ENCODE measurements at places on chromosomes 7 and 10.

DNA sequence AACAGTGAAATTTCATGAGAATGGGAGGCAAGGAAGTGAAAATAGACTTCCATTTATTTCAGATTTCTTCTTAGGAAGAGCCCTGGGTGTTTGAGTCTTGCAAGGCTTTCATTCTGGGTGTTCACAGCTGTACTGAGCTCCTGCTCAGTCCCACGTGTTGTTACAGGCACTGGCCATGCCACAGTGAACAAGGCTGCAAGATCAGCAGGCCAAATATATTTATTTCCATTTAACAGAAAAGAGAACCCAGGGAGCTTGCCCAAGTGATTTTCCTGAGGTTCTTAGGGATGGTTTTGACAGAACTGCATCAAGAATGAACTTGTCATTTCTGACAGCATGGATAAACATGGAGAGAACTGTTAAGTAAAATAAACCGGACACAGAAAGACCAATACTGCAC lies 54.5 kb upstream of the CD36 start:
- no peak for DNase-seq

DNA sequence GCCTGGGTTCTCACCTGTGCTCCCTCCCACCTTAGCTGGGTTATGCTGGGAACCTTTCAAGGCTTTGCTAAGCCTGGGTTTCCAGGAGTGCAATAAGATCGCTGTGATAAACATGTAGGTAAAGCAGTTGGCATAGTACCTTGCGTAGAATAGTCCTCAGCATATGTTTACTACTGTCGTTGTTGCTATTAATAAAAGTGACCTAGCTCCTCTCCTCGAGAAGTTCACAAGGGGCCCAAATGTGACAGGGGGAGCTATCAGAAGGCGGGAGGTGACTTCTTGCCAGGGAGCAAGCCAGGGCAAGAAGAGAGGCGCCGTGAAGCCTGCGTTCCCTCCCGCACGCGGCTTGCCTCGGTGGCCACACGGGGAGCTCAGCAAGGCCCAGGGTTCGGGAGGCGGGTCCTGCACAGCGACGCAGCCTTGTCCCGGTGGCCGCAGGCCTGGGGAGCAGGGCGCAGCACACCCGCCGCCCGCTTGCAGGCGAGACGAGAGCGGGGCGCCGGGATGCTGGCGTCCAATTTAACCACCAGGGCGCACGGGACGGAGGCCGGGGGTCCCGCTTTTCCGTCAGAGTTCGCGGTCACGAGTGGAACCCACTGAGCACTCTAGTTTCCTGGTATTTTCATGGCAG lies 106.2 kb downstream of the SNX10 start:
- DNase-seq = no peak

DNA sequence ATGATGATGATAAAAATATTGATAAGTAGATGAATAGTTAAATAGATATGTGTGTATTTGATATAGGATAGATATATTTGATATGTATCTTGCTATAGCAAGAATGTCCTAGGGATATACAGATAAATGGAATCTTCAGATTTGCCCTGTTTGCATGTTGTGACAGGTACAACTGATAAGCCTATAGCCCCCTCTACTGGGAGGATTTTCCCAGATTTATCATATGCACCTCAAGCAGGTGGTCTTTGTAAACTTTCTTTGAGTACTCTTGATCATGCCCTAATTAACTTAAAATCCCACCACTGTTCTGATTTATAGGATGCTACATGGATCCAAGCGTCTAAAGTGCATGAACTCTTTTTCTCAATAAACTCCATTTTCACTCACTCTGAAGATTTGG lies 1050.7 kb downstream of the SORCS3 start:
- no peak for DNase-seq

GRCh38 chr7:152335900-152336571 lies 99.8 kb downstream of the KMT2C start:
- DNase-seq = no peak

DNA sequence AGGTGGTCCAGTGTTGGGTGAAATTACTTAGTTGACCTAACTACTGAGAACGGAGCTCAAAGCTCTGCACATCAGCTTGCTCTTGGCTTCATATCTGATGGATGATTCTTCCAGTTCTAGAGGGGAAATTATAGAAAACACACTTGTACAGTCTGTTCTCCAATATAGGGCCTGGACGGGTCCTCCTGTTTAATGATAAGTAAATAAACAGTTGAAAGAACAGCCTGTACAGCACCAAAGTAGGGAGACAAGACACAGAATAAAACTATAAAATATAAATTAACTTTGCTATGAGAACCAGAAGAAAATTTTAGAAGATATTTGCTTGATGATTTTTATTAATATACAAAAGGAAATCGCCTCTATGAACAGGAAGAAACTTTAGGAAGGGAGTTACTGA lies 271.7 kb downstream of the STK31 start:
- DNase-seq = no peak

- DNase-seq = no peak
Observed at GRCh38 chr10:123958241-123958640, 66.6 kb upstream of the CPXM2 start.

GRCh38 chr10:30098629-30099028 lies 39.2 kb upstream of the JCAD start:
- DNase-seq = no peak

DNA sequence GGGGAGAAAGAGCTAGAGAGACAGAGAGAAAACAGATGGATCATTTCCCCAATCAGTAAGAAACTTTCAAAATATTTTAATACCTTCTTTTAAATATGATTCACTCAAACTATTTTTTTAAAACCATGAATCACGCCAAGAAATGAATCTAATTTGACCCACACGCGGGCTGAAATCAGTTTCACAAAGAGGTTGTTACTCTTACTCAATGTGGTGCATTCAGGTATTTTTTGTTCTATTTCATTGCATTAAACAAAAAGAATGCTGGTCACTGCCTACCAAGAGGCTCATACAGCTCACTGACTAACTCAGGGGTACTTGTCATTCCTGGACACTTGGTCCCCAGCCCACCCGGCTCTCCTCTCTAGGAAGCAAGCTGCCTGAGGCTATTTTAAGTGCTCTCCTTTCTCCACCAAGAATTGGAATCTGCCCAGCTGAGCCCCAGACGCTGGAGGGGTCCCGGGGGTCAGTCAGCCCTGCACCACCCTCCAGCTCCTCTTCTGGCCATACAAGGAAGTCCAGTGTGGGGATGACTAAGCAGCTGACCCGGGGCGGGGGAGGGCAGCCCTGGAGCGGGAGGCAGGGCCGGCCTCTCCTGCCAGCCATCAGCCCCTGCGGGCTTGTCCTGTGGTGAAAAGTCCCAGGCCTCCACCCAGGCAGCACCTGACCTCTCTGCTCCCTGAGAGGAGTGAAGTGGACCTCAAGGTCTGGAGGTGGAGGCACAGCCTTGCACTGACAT lies 21.7 kb upstream of the PFKP start:
- DNase-seq = no peak

- DNase-seq = no peak
Observed at GRCh38 chr10:101110856-101111523, 20.1 kb upstream of the TLX1 start.

DNA sequence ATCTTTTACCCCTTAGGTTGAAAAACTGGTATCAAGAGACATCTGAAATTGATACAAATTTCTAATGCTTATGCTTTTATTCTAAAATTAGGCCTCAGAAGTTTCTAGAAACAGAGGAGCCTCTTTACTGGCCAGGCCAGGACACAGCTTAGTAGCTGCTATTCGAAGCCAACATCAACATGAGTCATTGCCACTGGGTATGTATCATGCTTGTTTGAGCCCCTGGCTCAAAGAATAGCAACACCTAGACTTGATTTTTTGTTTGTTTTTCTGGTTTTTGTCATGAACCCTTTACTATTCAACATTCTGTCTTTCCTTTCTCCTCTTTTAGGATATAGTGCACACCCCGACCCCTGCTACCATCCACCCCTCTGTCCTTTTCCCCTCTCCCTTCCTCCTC lies 90.9 kb upstream of the STK17A start:
- DNase-seq = no peak

DNA sequence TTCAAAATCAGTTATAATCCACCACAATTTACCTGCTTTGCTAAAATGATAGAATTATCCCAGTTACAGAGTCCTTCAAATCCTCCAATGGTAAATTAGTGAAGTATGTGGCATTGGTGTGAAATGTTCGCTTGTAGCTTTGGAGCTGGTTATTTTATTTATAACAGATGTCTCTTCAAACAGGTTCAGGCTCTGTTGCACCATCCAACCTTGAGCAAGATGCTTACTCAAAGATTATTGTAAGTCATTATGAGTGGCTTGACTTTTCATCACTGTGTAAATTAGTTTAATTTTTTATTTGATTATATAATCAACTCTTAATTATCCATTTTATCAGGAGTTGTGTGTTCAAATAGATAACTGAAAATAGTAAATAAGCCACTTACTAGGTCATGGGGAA lies 99.4 kb downstream of the BTRC start:
- DNase-seq = no peak

DNA sequence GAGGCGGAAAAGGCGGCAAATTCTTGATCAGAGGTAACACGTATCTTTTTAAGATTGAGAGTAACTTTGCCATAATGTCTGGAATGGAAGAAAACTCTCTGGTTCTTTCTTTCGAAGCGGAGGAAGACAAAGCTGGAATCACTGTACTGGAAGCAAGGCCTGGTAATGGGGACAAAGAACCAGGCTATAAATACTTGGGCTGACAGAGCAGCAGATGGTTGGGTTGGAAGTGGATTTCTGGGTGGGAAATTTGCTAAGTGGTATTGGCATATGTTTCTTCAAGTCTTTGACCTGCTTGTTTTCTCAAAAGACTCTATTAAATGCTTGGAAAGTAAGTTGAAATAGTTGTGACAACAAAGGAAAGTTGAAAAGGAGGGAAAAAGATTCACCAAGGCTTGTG lies 87.3 kb upstream of the SFMBT2 start:
- DNase-seq = no peak

DNA sequence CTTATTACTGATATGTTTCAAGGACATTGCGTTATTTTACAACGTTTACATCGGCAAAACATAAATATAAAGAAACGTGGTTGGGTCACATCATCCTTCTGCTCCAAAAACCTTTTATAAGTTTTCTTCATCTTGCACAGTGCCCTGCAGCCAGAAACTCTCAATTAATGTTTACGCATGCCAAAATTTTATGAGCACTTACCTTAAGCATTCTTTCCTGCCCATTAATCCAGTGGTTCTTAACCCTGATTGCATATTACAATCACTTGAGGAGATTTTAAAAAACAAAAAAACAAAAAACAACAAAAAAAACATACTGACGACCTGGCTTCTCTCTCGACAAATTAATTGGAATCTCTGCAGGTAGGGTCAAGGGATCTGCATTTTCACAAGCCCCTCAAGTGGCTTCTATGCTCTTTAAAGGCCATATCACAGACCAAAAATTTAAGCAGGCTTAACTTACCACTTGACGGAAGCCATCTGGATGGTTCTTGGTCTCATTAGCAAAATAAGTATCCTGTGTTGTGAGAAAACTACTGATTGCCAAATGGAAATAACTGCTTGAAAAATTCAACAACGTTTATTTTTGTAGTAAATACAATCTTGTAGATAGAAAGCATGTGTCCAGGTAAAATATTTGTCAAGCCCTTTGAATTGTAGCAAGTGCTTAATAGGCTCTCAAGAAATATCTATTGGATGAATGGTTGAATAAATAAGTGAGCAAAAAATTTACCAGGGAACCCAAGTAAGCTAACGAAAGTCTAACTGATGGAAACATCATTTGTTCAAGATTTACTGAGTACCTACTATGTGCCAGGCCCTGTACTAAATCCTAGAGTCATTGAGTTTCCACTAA lies 30.9 kb upstream of the SLC16A12 start:
- no peak for DNase-seq

GRCh38 chr10:124551097-124551496 lies 89.5 kb downstream of the LHPP start:
- no peak for DNase-seq

DNA sequence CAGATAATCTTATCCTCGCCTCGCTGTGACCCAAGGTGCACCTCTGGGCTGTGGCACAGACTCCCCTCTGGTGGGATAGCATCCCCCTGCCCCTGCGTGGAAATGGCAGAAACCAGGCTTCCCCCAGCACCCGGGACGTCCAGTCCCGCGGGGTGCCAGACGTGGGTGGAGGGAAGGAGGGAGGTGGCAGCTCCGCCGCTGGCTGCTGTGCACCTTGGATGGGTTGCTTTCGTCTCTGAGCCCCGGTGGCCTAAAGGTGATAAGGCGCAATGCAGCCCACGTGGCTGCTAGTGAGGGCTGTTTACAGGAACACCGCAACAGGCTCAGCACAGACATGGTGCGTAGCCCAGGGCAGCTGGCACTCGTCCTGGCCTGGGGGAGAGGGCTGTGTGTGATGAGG lies 13.6 kb upstream of the PDGFA start:
- DNase-seq = no peak

GRCh38 chr10:79019441-79020014 lies 49.2 kb upstream of the ZMIZ1 start:
- no peak for DNase-seq

DNA sequence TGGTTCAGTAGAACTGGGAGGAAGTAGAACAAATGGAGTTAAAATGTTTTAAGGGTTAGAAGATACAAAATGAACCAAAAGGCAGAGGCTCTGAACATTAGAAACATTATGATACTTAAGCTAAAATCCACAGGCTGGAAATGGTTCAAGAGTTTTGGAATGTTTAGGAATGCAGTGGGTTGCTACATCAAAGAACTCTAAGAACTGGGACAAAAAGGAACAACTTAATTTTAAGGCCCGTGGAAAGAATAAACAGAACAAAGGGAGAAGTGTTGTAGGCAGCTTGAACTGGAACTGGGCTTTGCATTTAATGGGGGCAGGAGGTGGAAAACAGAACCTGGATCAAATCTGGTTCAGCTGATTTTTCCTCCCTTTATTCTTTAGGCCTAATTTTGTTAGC lies 3.5 kb upstream of the C7orf25 start:
- no peak for DNase-seq

DNA sequence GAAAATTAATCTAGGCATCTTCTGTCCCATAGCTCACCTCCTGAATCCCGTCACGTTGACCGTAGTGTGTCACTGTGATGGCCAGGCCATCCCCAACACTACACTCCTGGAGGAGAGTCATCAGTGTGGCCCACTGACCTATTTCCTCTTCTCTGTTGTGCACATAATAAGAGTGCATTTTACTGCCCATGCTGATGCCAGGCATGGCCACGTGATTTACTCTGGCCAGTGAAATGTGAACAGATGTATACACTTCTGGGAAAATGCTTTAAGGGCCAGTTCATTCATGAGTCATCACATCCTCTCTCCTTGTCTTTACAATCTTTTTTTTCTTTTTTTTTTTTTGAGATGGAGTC lies 101.9 kb upstream of the PIP4K2A start:
- DNase-seq = no peak

- no peak for DNase-seq
Observed at GRCh38 chr7:3297105-3297819, 3.8 kb upstream of the SDK1 start.

DNA sequence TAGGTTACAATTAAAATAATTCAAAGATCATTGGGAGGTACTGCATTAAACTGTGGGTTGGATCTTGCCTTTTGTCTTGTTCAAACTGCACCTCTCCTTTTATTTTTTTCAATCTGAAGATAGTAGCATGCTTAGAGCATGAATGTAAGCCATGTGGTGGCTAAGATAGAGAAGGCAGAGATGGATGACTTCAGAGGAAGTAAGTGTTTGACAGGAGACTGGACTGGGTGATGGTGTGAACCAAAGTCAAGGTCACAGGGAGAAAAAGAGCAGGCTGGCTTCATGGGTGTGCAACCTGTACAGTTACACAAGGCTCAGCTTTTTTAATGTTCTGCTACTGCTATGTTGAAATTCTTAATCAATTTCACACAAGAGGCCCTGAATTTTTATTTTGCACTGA lies 85.6 kb downstream of the ZEB1 start:
- no peak for DNase-seq

GRCh38 chr7:71783779-71784178 lies 628.4 kb downstream of the CALN1 start:
- DNase-seq = no peak

- no peak for DNase-seq
Observed at GRCh38 chr7:124030964-124031363, 1.9 kb downstream of the TMEM229A start.

All from T-cell (primary cell).